ENCODE measurements at places on chromosomes 3 and 15.
A peak's percentile ranks its signal among the peaks of the same experiment; 100 is the strongest.

- H3K27me3 ChIP-seq = no peaks in the 10 kb centered on the region
- DNase-seq = no peak
- H3K4me3 ChIP-seq = no peak overlapping the region
Measured at GRCh38 chr3:178583963-178584575, 47.8 kb downstream of the KCNMB2 start.

DNA sequence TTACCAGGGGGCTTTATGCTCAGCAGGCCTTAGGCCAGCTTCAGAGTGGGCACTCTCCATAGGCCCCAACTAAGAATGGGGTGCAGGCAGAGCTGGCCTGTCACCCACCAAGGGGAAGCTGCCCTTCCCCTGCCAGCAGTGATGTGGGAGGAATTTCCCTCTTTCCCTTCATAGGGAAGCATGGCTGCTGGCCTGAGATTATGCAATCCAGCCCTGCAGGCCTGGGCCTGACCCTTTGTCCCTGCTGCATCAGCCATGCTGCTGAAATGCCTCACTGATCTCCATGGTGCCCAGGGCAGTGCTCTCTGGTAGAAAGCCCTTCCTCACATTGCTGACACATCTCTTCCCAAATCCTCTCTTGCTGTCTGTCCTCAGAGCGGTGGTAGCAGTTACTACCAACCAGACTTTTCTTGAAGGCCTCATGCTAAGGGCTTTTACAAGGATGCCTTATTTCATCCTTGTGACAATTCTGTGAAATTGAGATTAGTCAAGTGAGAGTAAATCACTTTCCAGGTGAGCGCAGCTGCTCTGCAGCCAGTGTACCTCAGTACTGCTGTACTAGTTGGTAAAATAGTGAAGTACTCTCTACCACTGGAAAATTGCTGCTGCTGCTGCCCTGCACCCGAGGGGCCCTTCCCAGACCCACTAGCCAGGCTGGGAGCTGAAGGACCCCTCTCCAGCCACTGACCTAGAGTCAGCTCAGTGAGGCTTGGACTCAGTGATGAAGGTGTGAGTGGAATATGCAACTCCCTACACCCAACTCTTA is 33.8 kb downstream of the MRAS start:
- H3K27me3 ChIP-seq = no peaks in the 10 kb centered on the region
- no peak for DNase-seq
- peak overlapping the region; percentile 48 for H3K27ac ChIP-seq
- peaks cover 11% of the 10 kb centered on the region for H3K4me1 ChIP-seq
- H3K36me3 ChIP-seq = peaks cover 21% of the 10 kb centered on the region

GRCh38 chr15:100696452-100696851 is 94.1 kb downstream of the ASB7 start:
- no peak for DNase-seq
- H3K4me3 ChIP-seq = no peak overlapping the region
- peaks cover 6% of the 10 kb centered on the region for H3K4me1 ChIP-seq
- peaks cover 11% of the 10 kb centered on the region for H3K27me3 ChIP-seq

DNA sequence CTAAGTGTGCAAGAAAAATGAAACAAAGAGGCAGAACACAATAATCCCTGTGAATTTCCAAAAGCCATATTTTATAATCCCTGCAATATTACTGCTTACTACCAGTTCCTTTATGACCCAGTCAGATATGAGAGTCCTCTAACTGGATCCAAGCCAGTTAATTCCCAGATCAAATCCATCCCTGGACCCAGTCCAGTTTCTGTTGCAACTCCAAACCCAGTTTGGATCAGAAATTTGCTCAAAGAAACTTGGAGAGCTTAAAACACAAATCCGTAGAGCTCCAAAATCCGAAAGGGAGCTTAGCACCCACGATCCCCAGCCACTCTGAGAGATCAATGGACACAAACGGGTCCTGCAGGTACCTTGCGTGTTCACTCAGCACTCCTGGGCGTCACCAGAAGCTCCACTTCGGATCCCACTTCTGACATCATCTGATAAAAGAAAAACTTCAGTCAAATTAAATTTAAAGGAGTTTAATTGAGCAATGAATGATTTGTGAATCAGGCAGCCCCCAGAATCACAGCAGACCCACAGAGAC is 32.6 kb upstream of the THUMPD3 start:
- peaks cover 12% of the 10 kb centered on the region for H3K4me1 ChIP-seq
- no peak overlapping the region for H3K27ac ChIP-seq
- DNase-seq = no peak
- H3K27me3 ChIP-seq = no peaks in the 10 kb centered on the region
- no peaks in the 10 kb centered on the region for H3K36me3 ChIP-seq
- H3K4me3 ChIP-seq = no peak overlapping the region

DNA sequence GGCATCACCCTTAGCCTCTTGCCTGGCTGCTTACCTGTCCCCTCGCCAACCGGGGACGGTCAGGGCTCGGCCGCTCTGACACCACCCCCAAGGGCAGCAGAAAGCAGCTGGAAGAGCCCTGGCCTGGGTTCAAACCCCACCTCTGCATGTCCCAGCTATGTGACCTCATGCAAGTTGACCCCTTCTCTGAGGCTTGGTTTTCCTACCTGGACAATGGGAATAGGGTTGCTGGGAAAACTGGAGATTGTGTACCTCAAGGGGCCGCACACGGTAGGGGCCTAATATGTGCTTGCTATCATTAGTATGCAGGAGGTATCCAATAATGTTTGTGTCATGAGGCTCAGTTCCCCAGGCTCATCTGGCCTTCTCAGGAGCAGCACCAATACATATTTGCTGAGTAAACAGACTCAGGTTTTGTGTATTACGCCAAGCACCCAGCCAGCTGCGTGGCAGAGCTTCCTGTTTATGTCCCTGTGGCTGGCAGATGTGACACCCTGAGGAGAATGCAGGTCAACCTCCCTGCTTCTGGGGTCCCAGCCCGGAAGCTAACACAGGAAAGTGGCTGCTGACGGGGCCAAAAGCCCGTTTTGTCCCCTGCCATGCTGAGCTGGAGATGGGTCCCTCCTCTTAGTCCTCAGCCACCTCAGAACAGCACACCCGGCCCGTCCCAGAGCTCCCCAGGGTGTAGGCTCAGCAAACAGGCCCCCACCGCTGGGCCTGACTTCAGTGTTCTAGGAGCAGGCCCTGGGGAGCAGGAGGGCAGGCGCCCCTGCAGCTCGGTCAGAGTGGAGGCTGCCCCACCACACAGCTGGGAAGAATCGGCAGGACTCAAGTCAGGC is 29.7 kb downstream of the PLXND1 start:
- no peak overlapping the region for H3K27ac ChIP-seq
- H3K27me3 ChIP-seq = no peaks in the 10 kb centered on the region
- H3K4me3 ChIP-seq = no peak overlapping the region
- H3K36me3 ChIP-seq = no peaks in the 10 kb centered on the region
- peaks cover 5% of the 10 kb centered on the region for H3K4me1 ChIP-seq
- DNase-seq = no peak

DNA sequence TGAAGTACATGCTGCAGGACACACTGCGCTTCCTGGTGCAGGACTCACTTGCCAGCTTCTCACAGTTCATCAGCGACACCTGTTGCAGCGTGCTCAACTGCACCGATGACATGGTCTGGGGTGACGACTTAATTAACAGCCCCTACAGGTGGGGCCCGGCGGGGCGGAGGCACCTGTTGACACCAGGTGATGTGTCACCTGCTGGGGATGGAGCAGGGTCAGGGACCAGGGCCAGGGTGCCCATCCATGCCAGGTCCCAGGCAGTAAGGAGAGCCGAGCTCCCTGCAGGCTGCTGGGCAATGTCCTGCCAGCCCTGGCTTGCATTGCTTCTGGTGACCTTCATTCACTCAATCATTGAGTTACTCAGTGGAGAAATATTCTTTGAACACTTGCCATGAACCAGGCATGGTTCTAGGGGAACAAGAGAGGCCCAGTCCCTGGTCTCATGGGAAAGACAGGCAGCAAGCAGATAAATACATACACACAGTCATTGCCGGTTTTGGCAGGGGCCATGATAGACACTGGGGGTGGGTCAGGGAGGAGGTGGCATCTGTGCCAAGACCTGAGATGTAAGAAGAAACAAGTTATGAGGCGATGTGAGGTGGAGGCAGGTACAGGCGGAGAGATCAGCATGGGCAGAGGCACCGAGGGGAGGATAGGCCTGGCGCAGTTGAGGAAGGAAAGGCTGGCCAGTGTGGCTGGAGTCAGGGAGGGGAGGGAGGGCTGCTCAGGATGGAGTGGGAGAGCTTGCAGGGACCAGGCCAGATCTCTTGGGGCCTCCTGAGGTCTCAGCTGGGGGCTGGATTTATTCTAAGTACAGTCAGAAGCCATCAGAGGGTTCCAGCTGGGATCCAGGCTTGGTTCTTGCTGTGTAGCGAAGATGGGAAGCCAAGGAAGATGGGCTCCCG is 30.8 kb downstream of the DNAH1 start:
- peaks cover 3% of the 10 kb centered on the region for H3K4me1 ChIP-seq
- no peak for DNase-seq
- no peaks in the 10 kb centered on the region for H3K36me3 ChIP-seq

DNA sequence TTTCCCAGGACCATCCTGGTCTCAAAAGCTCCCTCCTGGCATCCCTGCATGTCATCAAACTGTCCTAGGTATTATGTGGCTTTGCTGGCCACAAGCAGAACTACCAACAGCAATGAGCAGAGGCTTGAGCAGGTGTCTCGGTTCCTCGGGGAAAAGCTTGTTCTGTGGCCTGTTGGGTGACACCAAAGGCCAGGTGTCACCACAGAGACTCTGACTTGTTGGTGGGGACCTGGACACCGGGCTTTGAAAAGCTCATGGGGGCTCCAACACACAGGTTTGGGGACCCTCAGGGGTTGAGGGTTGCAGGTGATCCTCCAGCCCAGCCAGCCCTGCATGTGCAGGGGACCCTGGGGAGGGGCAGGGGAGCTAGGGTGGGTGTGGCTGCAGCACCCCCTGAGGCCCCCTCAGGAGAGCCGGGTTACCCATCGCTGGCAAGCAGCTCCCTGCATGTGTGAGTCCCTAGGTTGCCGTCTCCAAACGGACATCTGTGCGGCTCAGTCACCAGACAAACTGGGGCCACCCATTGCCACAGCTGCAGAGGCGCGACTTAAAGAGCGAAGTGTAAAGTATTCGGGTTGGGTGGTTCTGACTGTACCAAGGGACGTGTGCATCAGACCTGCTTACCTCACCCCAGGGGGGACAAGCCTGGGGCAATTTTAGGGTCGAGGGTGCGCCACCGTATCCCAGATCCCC is 140.1 kb downstream of the CHSY1 start:
- H3K27ac ChIP-seq = no peak overlapping the region
- peaks cover 27% of the 10 kb centered on the region for H3K4me1 ChIP-seq
- DNase-seq = no peak
- no peak overlapping the region for H3K4me3 ChIP-seq
- no peaks in the 10 kb centered on the region for H3K36me3 ChIP-seq

- peak overlapping the region; percentile 29 for H3K27ac ChIP-seq
- peaks cover 9% of the 10 kb centered on the region for H3K36me3 ChIP-seq
- H3K27me3 ChIP-seq = no peaks in the 10 kb centered on the region
- peaks cover 35% of the 10 kb centered on the region for H3K4me1 ChIP-seq
- H3K4me3 ChIP-seq = no peak overlapping the region
- DNase-seq = no peak
Measured at GRCh38 chr3:45642731-45643152, 46.5 kb upstream of the SACM1L start.

DNA sequence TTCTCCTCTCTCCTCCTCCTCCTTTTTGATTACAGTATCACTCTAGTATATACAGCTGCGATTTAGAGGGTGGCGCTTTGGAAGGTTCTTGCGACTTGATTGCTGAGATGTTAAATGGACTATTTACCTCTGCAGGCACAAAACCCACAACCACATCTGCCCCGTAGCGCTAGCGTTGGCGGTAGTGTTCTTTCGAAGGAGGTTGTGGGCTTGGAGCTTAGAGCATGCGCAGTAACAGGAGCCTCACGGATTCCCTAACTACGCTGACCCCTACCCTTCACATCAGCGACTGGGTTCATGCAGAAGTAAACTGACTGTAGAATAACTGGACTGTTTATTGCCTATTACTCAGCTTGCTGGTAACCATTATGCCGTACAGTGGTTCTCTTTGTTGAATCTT is 58.0 kb downstream of the CGGBP1 start:
- no peak for DNase-seq
- H3K27me3 ChIP-seq = no peaks in the 10 kb centered on the region
- no peak overlapping the region for H3K27ac ChIP-seq
- H3K4me3 ChIP-seq = peak overlapping the region; percentile 80

Data from type B pancreatic cell (in vitro differentiated cells).